T-helper 1 cell treated with Interleukin-12 subunit alpha and Interleukin-12 subunit beta and Interleukin-4 antibody, amounts not matched to agents 30 ng/mL and 1 ng/mL, for 36 hours (primary cell): ENCODE measurements at places on chromosomes 6 and 20. TPM values are rescaled to one million over a fixed set of nuclear protein-coding genes. Genes with fewer than 3 reads are reported as not detected.

MUCL3 gene
- total RNA-seq = not detected in 2 replicates

SMPDL3A gene
- 1.0 and 2.1 TPM in 2 replicates for total RNA-seq

POPDC3 gene
- not detected in 2 replicates for total RNA-seq

ACSS1 gene
- 24.0 and 25.9 TPM in 2 replicates for total RNA-seq

HSD17B8 gene
- total RNA-seq = 6.9 TPM in 2 replicates

VSTM2L gene
- total RNA-seq = 0.15 and 0.39 TPM in 2 replicates

ADGRG6 gene
- not detected in 2 replicates for total RNA-seq
